ENCODE measurements at places on chromosomes 6 and 20.

GRCh38 chr6:142015011-142015410 is 117.7 kb upstream of the GJE1 start:
- no peak for DNase-seq

- no peak for DNase-seq
These were observed 23.2 kb downstream of the CGA start for GRCh38 chr6:87071683-87072082.

- no peak for DNase-seq
These were observed 31.9 kb upstream of the ZNF217 start for GRCh38 chr20:53625311-53626129.

DNA sequence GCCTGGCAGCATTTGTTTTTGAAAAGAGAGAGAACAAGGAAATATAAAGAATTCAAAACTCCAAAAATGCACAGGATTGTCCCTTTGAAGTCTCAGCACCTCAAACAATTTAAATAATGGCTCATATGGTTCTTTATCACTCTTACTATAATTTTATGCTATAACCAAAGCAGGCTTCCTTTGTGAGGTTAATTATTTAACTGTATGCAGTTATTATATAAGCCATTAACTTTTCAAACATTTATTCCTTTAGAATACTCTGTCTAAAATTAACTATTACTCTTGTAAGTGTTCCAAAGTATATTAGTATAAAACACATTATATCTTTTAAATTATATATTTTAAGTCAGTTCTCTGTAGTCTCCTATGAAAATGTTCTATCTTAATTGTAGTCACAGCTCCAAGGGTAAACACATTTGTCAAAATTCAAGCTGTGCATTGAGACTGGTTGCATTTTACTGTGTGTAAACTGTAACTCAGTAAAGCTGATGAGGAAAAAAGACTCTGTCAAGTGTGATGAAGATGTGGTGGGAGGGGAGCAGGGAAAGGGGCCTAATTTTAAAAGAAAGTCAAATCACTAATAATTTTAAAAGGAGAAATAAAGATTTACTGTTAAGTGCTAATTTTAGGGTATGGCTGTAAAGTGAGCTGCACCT is 20.0 kb upstream of the PLAGL1 start:
- no peak for DNase-seq

DNA sequence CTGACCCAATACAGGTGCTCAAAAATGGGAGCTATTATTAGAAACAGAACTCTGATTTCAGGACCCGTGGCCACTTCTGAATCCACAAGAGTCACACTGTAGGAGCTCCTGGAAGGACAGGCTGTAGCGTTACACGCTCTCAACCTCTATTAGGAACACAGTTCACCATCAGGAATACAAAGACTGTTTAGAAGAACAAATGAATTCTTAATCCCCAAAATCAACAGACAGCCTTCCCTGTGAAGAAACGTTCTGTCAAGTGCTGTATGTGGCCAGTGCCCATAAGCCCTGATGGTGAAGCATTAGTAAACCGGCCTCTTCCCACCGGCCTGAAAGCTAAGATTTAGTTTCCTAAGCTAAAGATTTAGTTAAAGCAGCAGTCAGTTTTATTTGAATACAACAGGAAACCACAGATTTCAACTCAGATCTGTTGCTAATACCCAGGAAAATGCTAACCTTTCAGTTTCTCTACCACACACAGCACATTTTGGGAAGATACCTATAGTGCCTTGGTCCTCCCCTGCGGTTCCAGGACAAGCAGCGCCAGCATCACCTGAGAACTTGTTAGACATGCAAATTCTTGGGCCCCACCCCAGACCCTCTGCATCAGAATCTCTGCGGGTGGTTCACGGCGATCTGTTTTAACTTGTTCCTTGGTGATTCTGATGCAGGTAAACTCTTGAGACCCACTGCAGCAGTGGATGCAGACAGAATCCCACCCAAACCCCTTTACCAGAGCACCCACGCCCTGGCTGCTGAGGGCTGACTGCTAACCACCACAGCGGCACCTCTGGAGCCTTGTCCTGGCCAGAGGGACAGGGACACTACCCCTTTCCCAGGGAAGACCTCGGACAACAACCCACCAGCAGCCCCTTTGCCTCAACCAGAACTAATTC is 33.4 kb downstream of the MTRES1 start:
- DNase-seq, result no peak

DNA sequence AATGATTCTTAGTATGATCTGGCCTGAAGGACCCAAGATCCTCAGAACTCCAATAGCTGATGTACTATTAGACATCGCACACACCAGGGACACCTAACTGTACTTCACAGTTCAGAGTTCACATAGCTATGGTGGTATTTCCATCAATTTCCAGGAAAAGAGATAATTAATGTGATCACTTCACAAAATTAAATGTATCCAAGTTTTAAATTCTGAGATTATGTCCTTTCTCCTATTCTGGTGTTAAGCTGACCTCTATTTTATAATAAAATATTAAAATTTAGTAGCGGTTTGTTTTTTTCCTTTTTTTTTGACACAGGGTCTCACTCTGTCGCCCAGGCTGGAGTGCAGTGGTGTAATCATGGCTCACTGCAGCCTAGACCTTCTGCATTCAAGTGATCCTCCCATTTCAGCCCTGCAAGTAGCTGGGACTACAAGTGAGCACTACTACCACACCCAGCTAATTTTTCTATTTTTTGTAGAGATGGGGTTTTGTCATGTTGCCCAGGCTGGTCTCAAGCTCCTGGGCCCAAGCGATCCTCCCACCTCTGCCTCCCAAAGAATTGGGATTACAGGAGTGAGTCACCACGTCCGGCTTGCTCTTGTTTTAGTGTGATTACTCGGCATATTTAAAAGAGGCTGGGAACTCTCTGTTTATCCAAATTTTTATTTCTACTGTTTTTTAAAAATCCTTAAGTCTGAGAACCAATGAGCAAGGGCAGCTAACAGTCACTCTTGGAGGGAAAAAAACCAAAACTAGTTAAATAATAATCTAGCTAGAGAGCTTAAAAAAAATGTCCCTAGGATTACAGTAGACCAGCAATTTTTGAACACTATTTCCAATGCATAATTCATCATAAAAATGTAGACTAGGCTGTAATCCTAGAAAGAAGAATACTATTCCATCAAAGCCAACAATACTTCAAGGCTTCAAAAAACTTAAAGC is 16.0 kb downstream of the KIF13A start:
- DNase-seq, result no peak

- DNase-seq, result no peak
These were observed 363.8 kb downstream of the DOK5 start for GRCh38 chr20:54839224-54839623.

DNA sequence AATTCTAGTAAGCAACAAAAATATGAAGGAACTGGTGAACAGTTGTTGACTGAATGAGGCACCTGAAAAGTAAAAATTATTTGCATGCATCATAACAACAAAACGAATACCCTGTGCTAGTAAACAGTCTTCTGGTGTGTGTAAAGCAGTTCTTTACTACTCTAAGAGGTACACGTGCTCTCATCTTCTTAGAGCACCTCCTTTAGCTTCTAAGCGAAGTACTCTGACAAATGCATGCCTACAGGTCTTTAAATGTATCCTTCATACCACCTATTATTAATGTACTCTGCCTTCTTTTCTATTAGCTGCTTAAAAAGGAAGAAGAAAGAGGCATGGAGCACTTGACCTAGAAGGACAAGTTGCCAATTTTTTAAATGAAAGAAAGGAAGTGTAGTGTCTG is 32.2 kb upstream of the MYB start:
- no peak for DNase-seq

GRCh38 chr6:84172574-84172973 is 54.9 kb downstream of the CEP162 start:
- no peak for DNase-seq

GRCh38 chr6:29777310-29777709 is 50.3 kb upstream of the HLA-G start:
- DNase-seq, result no peak
